CD8-positive, alpha-beta memory T cell (primary cell): ENCODE measurements at places on chromosomes 1 and 21. TPM values are rescaled to one million over a fixed set of nuclear protein-coding genes. Genes with fewer than 3 reads are reported as not detected.

Gene CHODL
- not detected for total RNA-seq

Gene OR2M3
- not detected for total RNA-seq

Gene THRAP3
- total RNA-seq, result 167 TPM

Gene SNX7
- 0.11 TPM for total RNA-seq

Gene NTNG1
- not detected for total RNA-seq

Gene PPFIA4
- 1.5 TPM for total RNA-seq

Gene ATP5IF1
- 139 TPM for total RNA-seq

Gene ITLN2
- total RNA-seq, result not detected

Gene OR2T33
- total RNA-seq, result not detected

Gene TTC24
- total RNA-seq, result 7.4 TPM

Gene TMEM269
- total RNA-seq, result 0.16 TPM

Gene CYYR1
- total RNA-seq, result not detected

Gene RGS13
- total RNA-seq, result 0.07 TPM

Gene LCE4A
- total RNA-seq, result not detected

Gene KCNE2
- not detected for total RNA-seq

Gene MARK1
- total RNA-seq, result 0.09 TPM

Gene CFAP45
- total RNA-seq, result 1.2 TPM

Gene RIMKLA
- total RNA-seq, result 1.4 TPM

Gene RNF186
- not detected for total RNA-seq

Gene HES3
- total RNA-seq, result not detected

Gene RASSF5
- 165 TPM for total RNA-seq

Gene GJA5
- total RNA-seq, result not detected

Gene CLEC20A
- total RNA-seq, result not detected

Gene IL10
- total RNA-seq, result 7.6 TPM

Gene SLC30A7
- total RNA-seq, result 47.0 TPM

Gene HRNR
- total RNA-seq, result not detected

Gene LRRC7
- total RNA-seq, result not detected

Gene UTS2
- total RNA-seq, result not detected

Gene CCDC17
- total RNA-seq, result 1.4 TPM

Gene TRABD2B
- not detected for total RNA-seq

Gene BNIPL
- total RNA-seq, result 0.75 TPM

Gene KLHDC8A
- not detected for total RNA-seq

Gene CA6
- 1.4 TPM for total RNA-seq

Gene RBP7
- total RNA-seq, result not detected

Gene IL12RB2
- 32.8 TPM for total RNA-seq

Gene B3GALT2
- total RNA-seq, result 2.4 TPM

Gene CLIC4
- total RNA-seq, result 13.2 TPM

Gene FAAP20
- total RNA-seq, result 65.0 TPM

Gene DNASE2B
- total RNA-seq, result not detected

Gene OR2T29
- total RNA-seq, result not detected

Gene LCE1A
- total RNA-seq, result not detected

Gene NHLH1
- 0.48 TPM for total RNA-seq

Gene PRKAA2
- total RNA-seq, result not detected

Gene OPTC
- not detected for total RNA-seq

Gene TMEM35B
- 31.3 TPM for total RNA-seq

Gene SEMA4A
- 23.0 TPM for total RNA-seq

Gene HSD11B1
- total RNA-seq, result 0.80 TPM

Gene RGSL1
- total RNA-seq, result not detected

Gene SPRR5
- not detected for total RNA-seq

Gene CELA3A
- total RNA-seq, result not detected

Gene CD34
- not detected for total RNA-seq

Gene VASH2
- 0.18 TPM for total RNA-seq

Gene C8A
- total RNA-seq, result not detected

Gene TCHH
- total RNA-seq, result 0.09 TPM

Gene TNFRSF9
- 279 TPM for total RNA-seq

Gene PCAT6
- not detected for total RNA-seq

Gene RXRG
- total RNA-seq, result not detected
